RKO (cell line): ENCODE measurements at places on chromosomes 16 and 17.

GRCh38 chr16:27406511-27407128 is 4.6 kb downstream of the IL21R start:
- DNase-seq: no peak

DNA sequence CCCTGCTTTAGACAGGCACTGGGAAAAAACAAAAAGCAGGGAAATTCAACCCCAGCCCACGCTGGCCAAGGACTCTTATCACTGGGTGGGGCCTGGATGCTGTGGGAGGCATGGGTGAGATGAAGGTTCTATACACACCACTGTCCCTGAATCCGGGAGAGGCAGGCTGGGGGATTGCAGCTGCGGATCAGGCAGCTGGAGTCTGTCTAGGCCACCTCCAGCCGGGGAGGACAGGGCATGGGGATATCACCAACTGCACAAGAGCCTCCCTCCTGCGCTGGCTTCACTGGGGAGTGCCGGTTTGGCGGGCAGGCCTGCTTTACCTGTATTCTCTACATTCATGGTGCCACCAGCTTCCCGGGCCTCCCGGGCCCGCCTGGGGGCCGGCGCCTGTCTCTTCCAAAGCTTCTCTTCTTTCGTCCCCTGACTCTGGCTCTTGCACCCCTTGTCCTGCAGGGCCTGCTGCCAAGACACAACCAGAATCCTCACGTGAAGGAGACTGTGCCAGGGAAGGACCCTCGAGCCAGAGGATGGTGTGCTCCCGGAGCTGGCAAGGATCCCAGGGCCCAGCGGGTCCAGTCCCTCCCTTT is 13.9 kb downstream of the KIFC3 start:
- DNase-seq: no peak

DNA sequence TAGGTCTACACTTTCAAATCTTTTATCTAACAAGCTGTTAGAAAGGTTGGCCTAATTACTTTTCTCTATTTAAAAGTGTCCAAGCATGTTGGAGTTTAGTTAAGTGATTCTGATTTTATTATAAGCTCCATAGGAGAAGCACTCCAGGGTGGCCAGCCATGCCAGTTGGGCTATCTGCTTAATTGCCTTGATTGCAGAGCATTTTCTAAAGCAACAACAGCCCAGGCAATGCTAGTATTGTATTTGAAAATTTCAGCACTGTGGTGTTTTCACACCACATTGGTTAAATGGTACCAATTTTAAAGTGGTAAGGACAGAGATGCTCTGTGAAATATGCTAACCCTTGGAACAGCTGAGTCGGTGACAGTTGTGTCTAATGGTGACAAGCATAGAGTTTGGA is 510.5 kb upstream of the CDH8 start:
- DNase-seq: no peak

DNA sequence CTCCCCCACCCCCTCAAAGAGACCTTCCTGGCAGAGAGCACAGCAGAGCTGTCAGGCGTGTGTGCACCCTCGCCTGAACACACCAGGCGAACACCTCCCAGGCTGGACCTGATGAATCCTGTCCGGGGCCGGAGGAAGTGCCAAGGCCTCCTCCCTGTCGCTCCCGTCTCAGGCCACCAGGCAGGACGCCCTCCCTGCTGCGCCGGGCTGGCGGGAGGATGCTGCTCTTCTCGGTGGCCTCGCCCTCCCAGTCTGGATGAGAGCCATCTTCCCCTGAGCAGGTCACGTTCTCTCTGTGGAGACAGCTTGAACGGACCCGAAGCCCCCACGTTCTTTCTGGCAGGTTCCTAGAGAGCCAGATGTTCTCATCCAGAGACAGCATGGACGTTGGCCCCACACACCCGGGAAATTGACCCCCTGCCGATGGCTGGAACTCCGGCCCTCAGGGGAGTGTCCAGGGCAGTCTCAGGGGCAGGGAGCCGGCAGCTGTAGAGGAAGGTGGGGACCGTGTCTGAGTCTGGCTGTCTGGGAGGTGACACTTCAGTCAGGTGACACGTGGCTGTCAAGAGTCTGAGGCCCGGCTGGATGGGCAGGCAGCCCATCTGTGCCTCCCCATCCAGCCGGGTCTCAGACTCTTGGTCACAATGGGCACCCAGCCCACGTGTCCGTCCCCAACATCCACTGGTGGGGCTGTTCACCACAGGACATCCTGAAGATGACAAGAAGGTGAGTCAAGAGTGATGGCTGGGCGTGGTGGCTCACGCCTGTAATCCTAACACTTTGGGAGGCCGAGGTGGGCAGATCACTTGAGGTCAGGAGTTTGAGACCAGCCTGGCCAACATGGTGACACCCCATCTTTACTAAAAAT is 5.0 kb upstream of the TIMP2 start:
- DNase-seq: no peak

GRCh38 chr16:20868890-20869289 is 31.3 kb downstream of the DCUN1D3 start:
- DNase-seq: no peak

GRCh38 chr17:80727409-80727755 is 182.7 kb downstream of the RPTOR start:
- no peak for DNase-seq

DNA sequence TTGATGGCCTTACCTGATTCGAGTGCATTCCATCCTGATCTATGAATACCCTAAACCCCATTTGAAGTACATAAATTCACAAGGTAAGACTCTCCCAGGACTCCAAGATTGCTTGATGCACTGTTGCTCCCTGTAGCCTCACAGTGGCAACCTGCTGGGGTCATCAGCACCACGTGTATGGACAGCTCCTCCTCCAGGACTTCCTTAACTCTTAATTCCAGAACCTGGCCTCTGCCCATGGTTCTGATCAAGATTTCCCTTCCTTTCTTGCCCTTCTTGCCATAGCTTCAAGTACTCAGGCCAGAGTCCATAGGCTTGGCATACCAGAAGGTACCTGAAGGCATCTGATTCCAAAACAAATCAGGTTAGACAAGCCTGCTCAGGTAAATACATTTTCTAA is 34.0 kb upstream of the NLK start:
- DNase-seq: peak; percentile 73

GRCh38 chr16:60107871-60108270 is 1373.8 kb upstream of the GOT2 start:
- no peak for DNase-seq

- DNase-seq: peak; percentile 59
Measured at GRCh38 chr17:64498308-64499203, 1.7 kb upstream of the POLG2 start.

DNA sequence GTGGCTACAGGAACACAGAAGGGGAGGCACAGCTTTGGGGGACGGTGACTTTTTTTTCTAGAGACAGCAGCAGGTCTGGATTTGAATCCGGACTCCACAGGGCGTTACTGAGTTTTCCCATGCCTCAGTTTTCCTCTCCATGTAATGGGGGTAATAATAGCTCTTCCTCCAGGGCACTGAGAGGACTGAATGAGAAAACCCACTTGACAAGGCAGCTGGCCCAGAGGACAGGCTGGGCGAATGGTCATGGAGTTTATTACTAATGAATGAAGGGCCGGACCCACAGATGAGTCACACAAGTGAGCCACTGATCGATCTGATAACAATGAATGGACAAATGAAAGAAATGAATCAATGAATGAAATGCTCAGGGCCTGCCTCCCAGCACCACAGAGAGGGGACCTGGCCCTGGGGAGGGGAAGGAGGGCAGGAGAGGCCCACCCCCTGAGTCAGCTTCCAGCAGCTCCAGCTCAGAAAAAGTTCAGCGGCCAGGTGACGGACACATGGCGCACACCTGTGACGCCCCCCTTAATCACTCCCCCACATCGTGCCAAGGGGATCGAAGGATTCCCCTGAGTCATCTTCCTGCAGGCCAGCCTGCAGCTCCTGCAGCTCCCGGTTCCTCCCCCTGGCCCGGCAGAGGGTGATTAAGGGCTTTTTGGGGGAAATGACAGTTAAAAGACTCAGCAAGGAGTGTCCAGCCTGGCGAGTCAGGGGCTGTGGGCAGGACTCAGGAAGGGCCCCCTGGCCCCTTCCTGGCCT is 54.3 kb downstream of the SOCS1 start:
- DNase-seq: peak; percentile 95

DNA sequence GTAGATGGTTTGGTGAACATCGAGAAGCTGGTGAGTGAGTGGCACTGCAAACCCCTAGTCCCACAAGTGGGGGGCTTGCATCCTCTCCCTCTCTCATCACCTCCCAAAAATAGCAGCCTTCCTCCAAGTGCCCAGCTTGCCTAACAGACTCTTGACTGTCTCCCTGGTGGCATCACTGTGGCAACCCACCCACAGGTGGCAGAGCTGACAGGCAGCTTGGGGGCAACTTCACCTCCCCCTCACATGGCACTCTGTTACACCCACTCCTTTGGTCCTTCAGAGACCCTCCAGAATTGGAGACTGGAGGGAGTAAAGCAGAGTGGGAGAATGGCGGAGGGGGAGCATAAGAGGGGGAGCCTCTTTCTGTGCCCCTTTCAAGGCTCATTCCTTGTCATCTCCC is 15.7 kb downstream of the RAPGEFL1 start:
- DNase-seq: no peak

GRCh38 chr17:39151943-39152818 is 744 bp upstream of the PLXDC1 start:
- DNase-seq: no peak

GRCh38 chr17:43542859-43543258 is 3.3 kb downstream of the ETV4 start:
- no peak for DNase-seq

DNA sequence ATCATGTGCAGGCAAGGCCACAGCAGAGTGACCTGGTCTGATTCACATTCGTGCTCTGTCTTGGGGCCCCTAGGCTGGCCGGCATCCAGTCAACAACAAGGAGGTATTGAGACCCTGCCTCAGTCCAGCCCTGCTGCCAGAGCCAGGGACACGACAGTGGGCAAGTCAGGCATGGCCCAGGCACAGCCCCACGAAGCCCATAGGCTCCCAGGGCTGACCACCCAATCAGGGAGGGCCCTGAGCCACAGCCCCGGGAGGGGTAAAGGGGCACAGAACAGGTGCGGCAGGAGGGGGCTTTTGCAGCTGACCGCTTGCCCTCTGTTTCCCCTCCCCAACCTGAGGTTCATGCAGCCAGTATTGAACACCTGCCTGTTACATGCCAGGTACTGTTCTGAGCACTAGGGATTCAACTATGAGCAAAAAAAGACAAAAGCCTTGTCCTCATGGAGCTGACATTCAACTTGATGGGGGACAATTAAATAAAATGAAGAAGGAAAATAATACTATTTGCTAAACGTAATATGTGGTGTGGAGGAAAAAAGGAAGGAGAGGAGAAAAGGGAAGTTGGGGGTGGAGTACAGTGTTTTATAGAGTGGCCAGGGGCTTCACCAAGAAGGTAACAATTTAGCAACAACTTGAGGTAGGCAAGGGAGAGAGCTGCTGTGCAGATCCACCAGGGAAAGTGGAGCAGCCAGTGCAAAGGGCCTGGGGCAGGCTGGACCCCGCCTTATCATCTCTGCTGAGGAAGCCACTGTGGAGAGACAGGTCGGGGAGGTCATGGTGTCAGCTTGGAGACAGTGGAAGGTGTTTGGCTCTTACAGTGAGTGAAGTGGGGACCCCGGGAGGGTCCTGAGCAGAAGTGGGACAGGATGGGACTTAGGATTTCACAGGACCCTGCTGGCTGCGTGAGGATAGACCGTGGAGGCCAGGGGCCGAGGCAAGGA is 6.1 kb downstream of the DRC3 start:
- DNase-seq: no peak

GRCh38 chr17:5785867-5786509 is 201.7 kb upstream of the NLRP1 start:
- DNase-seq: peak; percentile 10

DNA sequence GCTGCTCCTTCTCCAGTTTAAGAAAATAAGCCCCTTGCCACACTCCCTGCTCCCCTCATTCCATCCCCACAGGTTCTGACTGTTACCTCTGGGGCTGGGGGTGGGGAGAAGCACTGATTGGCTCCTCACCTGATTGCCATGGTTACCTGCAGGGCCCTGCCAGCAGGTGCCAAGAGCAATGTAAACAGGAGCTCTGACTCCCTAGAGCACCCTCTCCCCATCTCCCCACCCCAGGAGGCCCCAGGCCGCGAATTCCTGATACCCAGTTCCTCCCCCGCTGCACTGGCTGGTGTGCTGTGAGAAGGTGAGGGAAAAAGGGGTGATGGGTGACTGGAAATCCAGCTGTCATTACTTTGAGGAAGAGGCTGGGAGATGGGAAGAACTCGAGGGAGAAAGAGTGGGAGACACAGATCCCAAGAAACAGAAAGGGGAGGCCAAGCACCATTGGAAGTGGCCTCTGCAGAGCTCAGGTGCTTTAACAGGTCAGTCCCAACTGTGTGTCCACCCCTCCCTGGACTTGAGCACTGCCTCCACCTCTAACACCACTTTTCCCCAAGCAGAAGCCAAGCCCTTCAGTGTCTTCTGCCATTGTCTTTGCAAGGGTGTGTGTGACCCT is 4.5 kb downstream of the PCGF2 start:
- DNase-seq: no peak

- DNase-seq: no peak
Measured at GRCh38 chr17:31537565-31538011, 146.1 kb downstream of the RAB11FIP4 start.

DNA sequence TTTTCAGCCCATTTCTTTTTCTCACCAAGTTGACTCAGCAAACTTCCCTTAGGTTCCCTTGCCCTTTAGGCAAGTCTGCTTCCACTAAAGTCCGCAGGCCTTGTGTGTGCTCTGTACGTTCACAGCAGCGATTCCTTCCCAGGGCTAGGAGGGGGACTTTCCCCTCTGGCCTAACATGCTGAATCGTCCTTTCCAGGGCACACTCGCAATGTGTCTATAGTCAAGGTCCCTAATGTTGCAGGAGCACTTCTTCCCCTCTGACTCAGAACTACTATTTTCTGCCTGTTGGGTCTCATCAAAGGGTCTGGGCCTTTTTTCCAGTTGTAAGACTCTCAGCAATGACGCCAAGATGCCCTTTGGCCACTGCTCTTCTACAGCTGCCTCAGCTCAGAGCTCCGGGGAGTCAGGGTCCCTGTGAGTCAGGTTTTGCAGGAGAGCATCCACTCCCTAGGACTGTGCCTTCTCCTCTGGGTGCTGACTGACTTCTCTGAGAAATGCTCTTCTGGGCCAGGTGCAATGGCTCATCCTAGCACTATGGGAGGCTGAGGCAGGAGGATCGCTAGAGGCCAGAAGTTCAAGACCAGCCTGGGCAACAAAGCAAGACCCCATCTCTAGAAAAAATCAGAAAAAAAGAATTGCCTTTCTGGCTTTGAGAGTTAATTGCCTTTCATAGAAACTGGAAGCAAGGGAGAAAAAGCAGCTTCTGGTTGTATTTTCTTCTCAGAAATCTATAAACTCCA is 64.4 kb upstream of the TBX2 start:
- peak; percentile 22 for DNase-seq

DNA sequence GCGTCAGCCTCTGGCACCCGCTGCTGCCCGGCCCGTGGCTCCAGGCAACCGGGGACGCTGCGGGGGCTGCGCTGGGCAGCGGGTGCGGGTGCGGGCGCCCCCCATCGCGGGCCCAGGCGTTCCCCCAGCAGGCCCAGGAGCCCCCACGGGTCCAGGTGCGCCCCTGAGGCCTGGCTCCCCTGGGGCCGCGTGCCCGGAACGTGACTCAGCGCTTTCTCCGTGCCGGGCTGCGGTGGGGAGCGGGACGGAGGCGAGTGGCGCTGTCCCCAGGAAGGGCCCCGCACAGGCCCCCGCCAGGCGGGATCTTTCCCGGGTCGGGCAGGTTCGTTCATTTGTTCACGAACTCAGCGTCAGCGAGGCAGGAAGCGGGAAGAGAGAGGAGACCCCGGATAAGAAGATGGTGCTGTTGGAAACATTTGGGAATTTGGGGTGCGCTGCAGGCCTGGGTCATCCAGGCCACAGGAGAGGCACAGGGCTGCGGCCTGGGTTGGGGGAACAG is 18.4 kb upstream of the EXOC7 start:
- no peak for DNase-seq
